ENCODE measurements at places on chromosomes 11 and 22.

DNA sequence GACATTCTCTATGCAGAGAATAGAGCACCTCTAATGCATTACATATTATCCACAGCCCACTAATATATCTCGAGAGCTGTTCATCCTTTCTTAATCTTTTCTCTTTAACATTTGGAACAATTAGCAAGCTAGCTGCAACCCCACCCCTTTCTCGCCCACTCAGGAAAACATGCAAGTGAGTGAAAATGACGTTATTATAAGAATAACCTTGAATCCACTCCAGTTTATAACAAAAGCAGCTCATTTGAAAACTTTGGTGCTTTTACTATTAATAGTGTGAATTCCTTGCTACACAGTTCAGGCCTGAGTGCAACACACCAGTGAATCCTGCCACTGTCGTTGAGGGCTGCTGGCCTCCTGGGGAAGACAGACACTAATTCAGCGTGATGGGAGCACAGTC lies 63.3 kb upstream of the BMAL1 start:
- DNase-seq: no peak

DNA sequence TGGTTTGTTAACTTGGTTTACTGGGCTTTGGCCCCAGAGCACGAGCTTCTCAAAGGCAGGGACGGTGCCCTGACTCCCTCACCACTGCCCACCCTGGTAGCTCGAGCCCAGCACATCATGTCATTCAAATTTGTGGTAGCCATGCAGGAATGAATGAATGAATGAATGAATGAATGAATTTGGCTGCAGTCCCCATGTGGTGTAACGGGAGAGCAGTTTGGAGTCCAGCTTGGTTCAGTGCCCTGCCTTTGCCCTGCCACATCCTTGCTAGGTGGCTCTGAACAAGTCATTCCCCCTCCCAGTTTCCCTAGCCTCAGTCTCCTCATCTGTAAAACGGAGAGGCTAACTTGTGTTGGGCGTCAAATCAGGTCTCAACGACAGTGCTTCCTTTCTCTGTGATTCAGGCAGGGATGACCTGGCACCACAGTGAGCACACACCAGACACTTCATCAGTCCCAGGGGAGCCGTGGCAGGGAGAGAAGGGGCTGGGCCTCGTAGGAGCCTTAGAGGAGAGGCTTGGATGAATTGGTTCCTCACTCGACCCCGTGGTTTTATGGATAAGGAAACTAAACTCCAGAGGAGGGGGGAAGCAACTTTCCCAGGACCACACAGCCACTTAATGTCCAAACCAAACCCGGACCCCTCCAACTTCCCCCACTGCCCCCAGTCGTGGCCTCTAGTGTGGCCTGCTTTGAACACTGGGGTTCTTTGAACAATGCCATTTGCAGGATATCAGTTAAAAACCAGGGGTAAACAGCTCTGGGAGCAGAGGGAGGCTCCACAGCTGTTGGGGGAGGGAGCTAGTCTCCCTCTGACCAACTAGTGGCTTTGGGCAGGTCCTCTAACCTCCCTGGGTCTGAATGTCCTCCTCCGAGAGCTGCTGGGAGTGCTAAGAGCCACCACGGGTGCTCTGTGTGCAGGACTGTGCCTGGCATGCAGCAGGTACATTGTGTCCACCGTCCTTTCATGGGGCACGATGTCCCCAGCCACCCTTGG lies 86.2 kb downstream of the CACNA1I start:
- DNase-seq: no peak

- no peak for DNase-seq
Observed at GRCh38 chr11:67463186-67463585, 5.9 kb downstream of the TMEM134 start.

DNA sequence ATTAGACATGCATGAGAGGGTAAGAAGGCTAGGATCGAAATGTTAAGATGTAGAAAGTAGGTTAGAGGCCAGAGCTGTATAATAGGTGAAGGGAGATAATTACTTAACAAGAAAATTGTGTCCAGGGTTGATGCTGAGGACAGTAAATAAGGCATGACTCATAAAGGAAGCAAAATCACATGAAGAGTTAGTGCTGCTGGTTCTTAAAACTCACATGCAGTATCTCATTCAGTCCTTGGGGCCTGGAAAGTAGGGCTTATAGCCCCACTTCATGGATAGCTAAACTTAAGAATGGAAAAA lies 130.2 kb downstream of the NCAM1 start:
- DNase-seq: no peak

DNA sequence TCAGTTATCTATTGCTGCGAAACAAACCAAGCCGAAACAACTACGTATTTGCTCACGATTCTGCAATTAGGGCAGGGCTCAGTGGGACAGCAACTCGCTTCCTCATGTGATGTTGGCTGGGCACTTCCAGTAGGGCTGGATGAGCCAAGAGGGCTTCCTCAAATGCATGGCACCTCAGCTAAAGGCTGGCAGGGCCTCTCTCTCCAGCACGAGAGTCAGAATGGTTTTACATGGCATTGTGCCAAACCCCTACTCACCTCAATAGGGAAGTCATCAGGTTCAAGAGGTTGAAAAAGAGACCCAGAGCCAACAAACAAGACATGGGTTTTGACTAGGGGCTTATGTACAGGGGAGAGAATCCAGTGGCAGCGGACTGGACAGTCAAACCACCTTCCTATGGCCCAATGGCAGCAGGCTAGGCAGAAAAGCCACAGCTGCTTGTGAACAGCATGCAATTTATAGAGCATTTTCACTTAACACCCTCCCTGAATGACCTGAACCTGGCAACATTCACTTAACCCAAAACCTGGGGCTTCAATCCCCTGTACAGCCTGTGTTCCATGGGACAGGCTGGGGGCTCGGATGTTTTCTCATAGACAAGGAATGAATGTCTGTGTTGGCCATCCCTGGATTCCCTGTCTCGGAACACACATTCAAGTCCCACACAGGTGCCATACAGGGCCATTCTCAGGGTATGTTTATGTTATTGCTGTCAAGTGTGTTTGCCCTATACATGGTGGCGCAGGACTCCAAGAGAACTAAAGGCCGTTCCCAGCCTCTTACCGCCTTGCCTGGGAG lies 154.2 kb upstream of the NAV2 start:
- DNase-seq: no peak
